ENCODE measurements at places on chromosomes 3 and 15. TPM values are rescaled to one million over a fixed set of nuclear protein-coding genes. Genes with fewer than 3 reads are reported as not detected.

DNA sequence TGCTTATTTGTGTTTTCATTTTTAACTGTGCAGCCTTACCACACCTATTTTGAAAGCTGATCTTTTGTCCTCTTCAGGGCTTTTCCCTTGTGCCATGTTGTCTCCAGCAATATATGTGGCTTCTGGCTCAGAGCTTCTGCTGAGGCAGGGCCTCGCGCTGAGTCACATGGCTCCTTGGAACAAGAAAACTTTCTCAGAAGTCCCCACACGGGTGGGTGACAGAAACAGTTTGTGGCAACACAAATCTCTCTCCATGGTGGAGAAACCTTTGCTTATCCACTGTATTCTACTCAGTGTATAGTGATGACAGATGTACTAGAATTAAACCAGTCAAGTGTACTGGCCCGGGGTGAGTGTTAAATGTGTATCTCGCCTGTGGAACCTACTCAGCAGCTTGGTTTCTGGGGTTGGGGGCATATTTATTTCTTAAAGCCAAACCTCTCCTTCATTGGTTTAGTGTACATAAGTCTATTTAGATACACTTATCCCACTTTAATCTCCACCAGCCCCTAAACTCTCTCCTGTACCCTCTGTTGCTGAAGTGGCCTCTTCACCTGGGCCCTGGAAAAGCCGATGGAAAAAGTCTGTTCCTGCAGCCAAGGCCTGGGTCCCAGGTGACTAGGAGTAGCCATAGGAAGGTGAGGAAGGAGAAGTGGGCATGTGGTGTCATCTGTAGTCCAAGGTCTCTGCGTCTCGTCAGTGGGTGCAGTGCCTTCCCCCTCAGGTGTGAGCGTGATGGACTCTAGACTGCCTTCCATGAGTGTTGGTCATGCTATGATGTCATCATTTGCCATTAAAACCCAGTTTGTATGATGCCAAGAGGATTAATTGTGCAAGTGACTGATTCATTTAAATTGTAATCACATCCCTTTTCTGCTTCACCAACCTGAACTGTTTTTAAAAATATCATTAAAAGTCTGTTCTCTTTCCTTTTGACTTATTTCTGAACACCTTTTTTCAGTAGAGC, 3.2 kb upstream of the FBXL22 start:
- DNase-seq = no peak

DNA sequence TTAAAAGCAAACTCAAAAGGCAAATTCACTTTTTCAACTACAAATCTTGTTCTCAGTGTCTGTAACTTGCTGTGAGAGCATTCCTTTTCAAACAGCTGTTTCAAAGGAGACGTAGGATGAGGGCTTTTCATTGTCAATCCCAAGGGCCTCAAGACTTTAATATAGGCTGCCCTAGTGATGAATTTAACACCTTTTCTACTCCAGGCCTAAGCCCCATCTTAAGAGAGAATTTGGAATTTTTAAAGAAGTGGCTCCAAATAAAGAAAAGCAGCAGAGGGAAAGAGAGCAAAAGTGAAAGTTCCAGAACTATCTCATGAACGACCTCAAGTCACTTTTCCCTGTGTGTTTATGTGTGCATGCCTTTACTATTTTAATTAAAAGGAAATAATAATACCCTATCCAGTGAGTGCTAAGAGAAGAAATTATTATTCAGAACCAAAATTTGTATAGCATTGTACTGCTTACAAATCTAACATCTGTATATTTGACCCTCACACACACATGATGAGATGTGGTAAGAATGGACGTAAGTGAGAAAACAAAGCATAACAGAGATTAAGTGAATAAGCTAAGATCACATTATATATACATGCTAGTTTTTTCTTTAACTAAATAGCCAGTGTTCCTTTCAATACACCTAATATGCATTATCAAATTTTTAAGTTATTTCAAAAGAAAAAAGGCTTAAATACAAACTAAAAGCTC, 196.4 kb downstream of the VGLL3 start:
- DNase-seq = no peak

- peak; percentile 98 for DNase-seq
Measured at GRCh38 chr15:76336254-76337058, at the start of gene ISL2. ISL2 (plus strand) TSS chr15:76336773; CDS start chr15:76336884, 111 bp downstream.

DNA sequence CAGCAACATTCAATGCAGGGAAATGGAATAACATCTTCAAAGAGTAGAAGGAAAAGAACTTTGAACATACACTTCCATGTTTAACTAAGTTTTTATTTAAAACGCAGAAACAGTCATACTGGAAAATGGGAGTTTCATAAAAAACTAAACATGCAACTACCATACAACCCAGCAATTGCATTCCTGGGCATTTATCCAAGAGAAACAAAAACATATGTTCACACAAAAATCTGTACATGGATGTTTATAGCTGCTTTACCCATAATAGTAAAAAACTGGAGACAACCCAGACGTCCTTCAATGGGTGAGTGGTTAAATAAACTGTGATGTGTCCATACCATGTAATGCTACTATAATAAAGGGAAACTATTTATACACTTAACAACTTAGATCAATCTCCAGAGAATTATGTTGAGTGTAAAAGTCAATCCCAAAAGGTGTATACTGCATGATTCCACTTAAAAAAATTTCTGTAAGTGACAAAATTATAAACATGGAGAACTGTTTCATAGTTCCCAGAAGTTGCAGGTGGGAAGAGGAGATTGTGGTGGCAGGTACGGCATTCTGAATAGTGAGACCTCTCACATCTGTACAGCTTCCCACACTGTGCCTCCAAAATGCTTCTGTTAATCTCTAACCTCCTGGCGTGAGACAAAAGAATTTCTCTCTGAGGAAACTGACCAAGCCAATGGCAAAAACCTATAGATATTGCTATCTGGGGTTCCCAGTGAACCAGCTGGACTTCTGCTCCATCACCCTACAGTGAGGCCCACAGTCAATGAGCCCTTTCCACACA, 23.1 kb downstream of the ISG20 start:
- DNase-seq = no peak

PPM1L gene
- 6.8 TPM for total RNA-seq

ECE2 gene
- not detected for total RNA-seq

Measured in Daoy (cell line).